ENCODE measurements at places on chromosomes 11 and 22.
A peak's percentile ranks its signal among the peaks of the same experiment; 100 is the strongest.

- DNase-seq: no peak
Measured at GRCh38 chr22:50361688-50362087, 18.6 kb downstream of the PPP6R2 start.

DNA sequence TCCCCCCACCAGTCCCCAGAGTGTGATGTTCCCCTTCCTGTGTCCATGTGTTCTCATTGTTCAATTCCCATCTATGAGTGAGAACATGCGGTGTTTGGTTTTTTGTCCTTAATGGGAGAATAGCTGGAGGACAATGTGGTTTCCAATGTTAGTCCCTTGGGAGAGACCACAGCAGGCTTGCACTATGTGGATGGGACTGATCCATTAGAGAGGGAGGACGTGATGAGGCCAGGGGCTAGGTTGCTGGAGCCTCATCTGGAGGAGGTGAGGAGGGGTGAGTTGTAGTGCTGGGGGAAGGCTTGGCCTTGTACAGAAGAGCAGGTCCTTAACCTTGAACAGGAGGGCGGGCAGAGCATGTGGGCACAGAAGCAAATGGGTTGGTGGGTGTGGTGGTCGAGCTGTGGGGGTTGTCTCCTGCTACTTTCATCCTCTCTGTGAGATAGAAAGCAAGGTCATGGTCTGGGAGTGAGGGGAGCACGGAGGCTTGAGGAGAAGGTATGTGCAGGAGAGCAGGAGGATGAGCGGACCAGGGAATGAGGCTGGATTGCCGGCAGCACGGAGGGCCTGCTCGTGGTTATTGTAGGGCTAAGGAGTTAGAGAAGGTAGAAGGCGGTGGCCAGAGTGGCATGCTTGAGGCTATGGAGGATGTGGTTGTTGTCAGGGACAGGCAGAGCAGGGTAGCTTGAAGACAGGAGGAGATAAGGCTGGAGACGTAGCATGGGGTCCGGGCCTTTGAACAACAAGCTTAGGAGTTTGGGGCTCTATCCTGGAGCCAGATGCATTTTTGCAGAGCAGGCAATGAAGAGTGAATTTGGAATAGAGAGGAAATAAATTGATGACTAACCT, 11.2 kb upstream of the SREBF2 start:
- DNase-seq: no peak

- DNase-seq: no peak
Measured at GRCh38 chr11:118530180-118530682, 761 bp upstream of the TMEM25 start.

DNA sequence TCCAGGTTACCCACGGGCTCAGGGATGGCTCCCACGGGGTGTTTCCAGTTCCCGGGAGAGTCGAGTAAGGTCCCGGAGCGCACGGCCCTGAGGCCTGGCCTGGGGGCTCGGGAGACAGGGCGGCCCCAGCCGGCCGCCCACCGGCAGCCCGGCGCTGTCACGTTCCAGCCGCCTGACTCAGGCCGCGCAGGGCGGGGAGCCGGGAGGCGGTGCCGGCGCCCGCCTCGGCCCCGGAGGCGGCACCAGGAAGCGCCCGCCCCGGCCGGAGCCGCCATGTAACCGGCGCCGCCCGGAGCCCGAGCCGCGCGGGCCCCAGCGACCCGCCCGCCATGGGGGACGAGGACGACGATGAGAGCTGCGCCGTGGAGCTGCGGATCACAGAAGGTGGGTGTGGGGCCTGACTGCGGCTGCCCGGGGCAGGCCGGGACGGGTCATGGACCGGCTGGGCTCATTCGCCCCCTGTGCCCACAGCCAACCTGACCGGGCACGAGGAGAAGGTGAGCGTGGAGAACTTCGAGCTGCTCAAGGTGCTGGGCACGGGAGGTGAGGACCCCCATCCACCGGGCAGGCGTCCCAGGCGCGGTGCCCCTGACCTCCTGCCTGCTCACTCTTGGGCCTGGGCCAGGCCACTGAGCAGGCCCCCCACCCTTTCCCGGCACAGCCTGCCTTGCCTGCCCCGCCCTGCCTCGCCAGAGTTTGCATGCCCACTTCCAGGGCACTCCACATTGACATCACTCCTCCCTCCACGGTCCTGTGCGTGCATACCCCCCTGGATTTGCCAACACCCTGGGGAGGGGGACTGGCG, at the start of gene RPS6KA4:
TSS of gene RPS6KA4 (plus strand) at position 256 of the 805 bp plus-strand sequence. CDS start at position 330, 74 bp downstream.
- no peak for DNase-seq

- peak; percentile 91 for DNase-seq
Measured at GRCh38 chr22:42079319-42080251, at the start of gene SMDT1. SMDT1 (plus strand) TSS chr22:42079700; CDS start chr22:42079769, 69 bp downstream.

GRCh38 chr11:30454111-30454510, 131.2 kb downstream of the ARL14EP start:
- no peak for DNase-seq

DNA sequence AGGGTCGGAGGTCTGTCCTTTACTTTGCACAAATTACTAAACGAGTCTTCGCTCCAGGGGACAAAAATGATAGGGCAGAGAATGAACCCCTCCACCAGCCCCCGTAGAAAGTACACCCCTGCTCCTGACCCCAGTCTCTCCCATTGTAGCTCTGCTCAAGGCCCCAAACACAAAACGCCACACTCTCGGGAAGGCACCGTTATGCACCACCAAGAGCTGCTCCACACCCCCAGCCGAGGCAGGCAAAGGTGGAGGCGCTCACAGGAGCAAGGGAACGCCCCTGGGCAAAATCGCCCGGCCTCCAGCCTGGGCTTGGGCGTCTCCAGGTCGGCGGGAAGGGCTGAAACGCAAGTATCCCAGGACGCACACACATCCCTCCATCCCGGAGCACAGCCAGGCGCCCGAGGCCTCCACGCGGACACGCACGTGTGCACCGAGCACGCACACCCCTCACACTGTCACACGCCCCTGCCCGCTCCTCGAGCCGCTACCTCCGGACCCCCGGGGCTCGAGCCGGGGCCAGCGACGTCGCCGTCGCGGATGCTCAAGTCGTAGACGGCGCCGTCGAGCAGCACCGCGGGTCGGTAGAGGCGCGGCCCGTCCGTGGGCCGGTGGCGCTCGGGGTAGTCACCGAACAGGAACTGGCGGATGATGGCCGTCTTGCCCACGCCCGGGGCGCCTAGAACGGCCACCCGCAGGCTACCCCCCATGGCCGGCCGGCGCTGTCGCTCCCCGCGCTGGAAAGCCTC, 786 bp downstream of the RASL10A start:
- DNase-seq: no peak

- no peak for DNase-seq
Measured at GRCh38 chr11:104699981-104700380, 198.3 kb downstream of the CASP12 start.

GRCh38 chr11:104798789-104799188, 99.5 kb downstream of the CASP12 start:
- no peak for DNase-seq

DNA sequence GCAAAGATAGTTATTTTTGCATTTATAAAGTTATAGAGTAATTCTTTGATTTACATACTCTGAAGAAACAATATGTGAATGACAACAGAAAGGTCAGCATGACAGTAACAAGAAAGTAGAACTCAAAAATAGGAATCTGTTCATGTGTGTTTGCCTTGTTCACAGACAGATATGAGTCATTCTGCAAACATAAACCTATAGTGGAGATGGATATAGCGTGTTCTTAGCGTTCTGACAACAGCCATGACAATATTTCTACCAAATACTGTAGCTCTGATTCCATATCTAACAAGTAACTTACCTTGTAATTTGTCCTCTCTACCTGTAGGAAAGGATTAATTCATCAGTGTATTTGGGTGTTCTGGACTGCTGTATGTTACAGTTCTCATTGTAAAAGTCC, 208.5 kb upstream of the MTMR2 start:
- DNase-seq: no peak

DNA sequence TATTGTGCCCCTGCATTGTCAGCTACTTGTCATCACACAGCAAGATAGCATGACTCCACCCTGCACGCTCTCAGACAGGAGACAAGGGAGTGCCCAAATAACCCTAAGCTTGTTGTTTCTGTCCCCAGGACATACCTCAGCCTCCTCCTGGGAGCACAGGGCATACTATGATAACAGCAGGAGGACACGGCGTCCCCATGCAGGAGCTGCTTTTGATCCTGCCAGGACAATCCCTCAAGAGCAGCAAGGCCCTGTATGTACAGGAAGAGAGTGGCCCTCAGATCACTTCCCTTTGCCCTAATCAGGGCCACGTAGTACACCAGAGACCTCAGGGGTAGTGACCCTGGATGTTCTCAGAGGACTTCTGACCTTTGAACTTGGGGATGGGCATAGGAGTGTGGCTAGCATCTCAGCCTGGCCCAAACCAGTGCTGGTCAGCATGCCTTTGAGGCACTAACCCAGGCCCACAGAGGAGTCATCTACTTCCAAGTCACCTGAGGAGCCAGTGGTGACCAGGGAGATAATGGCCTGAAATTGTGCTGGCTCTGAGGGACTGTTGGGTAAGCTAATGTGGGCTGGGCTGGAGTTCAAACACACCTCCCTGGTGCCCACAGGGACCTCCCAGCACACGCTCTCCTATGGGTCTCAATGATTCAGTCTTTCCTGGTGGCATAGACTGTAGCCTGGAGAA, 9.2 kb downstream of the APOA4 start:
- no peak for DNase-seq

GRCh38 chr11:28963187-28963586, 855.0 kb downstream of the METTL15 start:
- DNase-seq: no peak

DNA sequence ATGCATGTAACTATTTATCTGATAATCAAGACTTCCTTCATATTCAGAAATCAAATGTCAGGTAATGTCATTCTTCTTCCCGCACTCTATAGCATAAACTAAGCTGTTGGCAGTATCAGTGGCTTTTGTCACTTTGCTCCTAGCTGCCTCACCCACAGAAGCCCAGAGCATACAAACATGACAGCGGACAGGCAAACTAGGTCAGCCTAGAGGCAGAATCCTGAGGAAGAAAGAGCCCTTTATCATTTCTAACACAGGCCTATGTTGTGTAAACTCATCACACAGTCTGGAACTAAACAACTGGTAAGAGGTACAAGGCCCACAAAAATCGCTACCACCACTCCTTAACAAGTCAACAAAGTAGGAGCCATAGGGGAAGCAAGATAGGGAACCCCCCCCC, 21.0 kb downstream of the GUCY1A2 start:
- no peak for DNase-seq

DNA sequence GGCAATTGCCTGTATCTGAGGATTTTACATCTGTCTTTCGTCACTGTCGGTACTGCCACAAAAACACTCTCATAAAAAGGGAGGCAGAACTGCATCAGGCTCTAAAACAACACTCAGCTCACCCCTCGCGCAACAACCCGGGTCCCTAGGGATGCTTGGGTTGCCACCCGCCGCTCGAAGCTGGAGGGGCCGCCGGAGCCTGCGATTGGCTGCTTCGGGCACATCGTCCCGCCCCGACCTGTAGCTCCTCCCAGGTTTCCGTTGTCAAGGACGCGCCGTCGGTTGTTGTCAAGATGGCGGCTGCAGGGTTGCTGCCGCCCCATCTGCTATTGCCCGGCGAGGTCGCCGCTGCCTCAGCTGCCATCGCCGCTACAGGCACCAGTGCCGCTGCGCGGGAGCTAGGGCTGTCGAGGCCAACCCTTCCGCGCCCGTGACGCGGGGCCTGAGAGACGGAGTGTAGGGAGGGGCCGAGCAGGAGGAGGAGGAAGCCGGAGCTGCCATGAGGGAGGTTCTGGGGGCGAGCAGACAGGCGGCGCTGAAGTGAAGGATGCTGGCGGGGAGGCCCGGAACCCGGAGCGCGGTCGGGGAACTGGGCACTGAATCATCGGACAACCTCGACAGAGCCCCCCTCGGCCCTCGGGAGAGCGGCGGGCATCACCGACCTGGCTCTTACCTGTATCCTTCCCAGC, at the start of gene CEP126:
TSS of gene CEP126 (plus strand) at position 273 of the 689 bp plus-strand sequence. CDS start at position 548, 275 bp downstream.
- peak; percentile 91 for DNase-seq

- DNase-seq: no peak
Measured at GRCh38 chr22:35561796-35562526, 21.3 kb downstream of the RASD2 start.

DNA sequence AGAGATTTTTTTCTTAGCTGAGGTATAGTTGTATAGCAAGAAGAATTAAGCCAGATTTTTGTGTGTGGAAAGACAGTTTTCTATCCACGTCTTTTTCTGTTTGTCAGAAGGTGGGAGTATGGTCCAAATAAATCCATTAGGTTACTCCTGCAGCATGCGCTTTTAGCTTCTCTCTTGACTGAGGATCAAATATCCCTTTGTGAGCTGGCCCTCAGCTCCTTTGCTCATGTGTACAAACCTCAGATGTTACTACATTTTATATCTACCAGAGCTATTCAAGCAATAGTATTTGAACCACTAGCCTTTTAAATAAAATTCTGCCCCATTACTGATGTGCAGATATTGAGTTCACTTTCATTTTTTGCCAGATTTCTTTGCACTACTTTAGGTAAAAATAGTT, 8.8 kb upstream of the SIDT2 start:
- DNase-seq: no peak

DNA sequence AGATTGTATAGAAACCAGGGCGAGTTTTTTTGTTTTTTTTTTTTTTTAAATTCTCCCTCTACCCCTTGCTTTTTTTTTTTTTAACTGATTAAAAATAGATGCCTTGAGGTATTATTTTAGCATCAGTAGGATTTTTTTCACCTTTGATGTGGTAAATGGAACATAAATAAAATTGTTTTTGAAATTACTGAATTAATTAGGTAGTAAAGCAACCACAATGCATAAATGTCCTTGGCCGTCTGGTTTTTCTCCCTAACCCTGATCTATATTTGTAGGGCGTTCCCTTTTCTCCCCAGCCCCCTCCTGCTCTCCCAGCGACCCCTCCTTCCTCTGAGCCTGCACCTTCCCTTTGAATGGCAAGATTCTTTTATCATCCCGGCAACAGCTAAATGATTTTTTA, 107.8 kb downstream of the ZBTB16 start:
- DNase-seq: no peak

DNA sequence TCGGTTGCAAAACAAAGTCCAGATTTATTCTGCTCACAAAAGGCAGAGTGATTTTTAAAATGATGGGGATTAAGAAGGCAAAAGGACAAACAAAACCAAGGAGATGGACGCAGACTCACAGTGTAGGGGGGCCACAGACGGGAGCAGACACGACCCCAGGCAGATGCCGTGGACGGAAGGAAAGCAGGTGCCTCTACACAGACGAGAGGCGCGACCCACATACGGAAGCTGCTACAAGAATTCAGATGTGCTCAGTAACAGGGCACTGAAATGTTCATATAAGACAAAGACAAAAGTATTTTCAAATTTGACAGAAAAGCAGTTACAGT, 148.9 kb downstream of the BRD1 start:
- no peak for DNase-seq

Measured in stimulated activated CD8-positive, alpha-beta memory T cell treated with anti-CD3 and anti-CD28 coated beads, Interleukin-15, amount 100 ng/mL, for 1 hour (primary cell).